BJ (cell line): ENCODE measurements at places on chromosomes 4 and X.
A peak's percentile ranks its signal among the peaks of the same experiment; 100 is the strongest.

- DNase-seq = no peak
Observed at GRCh38 chr4:157096439-157096838, 20.5 kb downstream of the GLRB start.

DNA sequence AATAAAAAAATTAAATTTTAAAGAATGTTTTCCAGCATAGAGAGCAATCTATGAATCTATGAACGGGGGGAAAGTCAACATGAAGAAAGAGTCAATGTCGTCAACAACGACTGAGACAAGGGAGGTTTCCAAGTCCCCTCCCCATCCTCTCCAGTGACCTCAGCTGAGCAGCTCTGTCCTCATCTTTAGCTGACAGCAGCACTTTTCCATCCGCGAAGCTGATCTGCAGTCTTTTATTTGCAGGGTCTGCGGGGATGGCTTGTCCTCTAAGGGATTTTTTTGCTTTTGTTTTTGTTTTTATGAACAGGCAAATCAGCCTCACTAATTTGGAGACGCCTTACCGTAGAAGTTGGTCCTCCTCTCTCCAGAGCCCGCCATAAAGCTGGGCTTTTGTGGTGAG, 46.5 kb downstream of the PRKX start:
- DNase-seq = no peak

GRCh38 chr4:78799551-78800495, 23.7 kb downstream of the BMP2K start:
- DNase-seq = no peak

GRCh38 chr4:6250235-6250983, 19.2 kb upstream of the WFS1 start:
- DNase-seq = peak; percentile 7

GRCh38 chr4:3372264-3372932, 69.4 kb upstream of the HGFAC start:
- DNase-seq = no peak

DNA sequence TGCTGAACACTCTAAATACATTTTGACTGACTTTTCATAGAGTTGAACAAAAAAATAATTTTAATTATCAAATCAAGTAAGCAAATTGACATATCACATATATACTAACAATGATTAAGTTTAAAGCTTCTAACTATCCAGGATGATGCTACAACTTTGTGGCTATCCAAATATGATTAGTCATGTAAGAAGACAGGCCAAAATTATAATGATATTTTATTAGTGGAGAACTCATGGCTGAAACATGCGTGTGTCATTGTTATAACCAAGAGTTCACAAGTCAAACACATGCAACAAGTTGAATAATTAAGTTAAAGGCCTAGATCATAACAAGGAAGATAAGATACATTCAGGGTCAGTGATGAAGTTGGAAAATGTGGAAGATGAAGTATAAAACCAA, 346.8 kb downstream of the FSTL5 start:
- DNase-seq = no peak

DNA sequence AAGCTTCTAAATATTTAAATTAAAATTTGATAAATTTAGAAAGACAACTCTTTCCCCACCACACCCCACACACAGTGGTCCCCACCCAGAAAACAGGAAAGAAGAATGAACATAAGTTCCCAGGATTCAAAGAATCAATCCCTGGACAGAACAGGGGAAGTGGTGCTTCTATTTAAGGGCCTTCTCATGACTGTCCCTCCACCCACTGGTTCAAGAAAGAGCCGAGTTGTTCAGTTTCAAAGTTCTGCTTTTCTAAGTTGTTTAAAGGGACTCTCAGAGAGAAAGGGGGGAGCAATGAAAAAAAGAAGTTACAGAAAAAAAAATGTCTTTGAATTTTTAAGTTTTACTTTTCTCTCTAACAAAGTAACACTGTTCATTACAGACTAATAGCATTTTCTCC, 195.8 kb downstream of the PDGFC start:
- no peak for DNase-seq

- no peak for DNase-seq
Observed at GRCh38 chrX:40423299-40423698, 157.5 kb upstream of the ATP6AP2 start.

DNA sequence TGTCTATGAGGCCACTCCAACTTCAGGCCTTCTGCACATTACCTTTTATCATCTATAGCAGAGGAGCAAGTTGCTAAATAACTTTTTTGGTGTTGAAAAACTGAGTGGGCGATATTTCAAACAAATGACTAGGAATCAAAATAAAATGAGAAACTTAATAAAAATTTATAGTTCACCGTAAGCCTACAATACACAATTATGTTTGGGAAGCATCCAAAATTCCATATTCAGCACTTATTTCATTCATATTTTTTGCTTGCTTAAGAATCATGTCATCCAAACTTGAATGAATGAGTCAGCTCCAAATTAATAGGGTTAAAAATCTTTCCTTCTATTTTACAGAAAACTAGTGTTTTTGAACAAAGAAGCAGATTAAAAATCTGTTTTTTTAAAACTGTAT, 119.1 kb downstream of the SH3RF1 start:
- DNase-seq = no peak

DNA sequence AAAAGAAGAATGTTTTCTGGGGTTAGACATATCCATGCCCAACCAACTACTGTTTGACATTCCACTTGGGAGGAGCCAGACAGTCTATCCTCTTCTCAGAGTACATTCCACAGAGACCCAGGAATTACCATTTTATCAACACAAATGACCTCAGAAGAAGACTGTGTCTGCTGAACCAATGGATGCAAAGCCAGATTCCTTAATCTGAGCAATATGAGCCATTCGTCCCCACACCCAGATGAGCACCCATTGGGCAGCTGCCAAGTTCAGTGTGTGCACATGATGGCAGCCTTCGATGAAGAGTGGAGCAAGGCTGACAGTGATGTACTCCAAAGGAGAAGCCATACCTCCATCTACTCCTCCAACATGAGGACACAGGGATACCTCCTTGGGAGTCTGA, 111.3 kb downstream of the ZNF674 start:
- DNase-seq = no peak

DNA sequence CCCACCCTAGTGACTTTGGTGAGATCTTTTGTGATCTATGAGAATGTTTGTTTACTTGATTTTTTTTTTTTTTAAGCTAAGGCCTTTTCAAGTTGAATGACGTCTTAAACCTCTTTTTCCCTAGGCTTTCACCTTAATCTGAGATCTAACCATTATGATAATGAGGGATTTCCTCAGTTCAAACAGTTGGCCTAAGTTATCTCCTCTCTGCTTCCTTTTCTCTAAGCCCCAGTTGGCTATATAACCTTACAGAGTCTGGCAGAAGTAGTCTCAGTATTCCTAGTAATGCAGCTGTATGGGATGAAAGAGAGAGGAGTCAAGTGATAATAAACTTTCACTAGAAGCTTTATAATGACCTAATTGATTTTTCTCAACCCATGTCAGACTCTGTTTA, 99.0 kb downstream of the STIM2 start:
- DNase-seq = no peak

DNA sequence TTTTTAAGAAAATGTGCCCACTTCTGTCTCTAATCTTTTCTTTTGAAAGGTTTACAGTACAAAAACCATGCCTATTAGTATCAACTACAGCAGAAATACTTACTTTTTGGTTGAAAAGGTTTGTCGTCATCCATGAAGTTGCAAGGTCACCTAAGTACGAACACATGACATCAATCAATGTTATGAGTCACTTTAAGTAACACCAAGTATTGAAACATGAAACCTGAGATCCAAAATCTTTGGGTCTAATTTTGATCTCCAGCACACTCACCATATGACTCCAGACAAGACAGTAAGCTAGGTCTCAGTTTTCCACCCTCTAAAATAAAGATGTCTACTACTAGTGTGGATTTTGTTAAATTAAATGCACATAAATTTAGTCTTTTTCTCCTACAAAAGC, 8.4 kb downstream of the ZNF280C start:
- no peak for DNase-seq

- no peak for DNase-seq
Observed at GRCh38 chr4:77843628-77844027, 19.0 kb upstream of the MRPL1 start.

GRCh38 chrX:44698357-44698756, 145.5 kb upstream of the DUSP21 start:
- DNase-seq = no peak

- DNase-seq = peak; percentile 69
Observed at GRCh38 chr4:25457053-25457715, 80.1 kb downstream of the ANAPC4 start.
